OCI-LY7 (cell line): ENCODE measurements at places on chromosomes 1 and 21.

DNA sequence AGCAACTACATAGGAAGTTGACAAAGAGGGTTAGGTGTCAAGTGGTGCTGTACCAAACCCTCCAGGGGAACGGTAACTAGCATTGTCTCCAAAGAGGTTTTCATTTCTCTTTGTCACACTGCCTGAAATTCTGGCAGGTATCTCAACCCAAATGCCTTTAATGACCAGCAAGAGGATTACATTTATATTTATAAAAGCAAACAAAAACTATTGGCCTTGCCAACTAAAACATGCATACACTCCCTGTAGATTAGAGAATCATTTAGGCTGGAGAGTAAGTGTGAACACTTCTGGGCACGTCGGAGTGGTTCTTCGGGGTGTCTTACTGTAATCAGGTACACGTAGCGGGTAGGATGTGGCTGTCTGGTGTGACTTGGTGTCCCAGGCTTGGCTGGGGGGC, 84.9 kb downstream of the VPS26C start:
- DNase-seq: no peak

- DNase-seq: no peak
Observed at GRCh38 chr1:41371630-41372599, 10.7 kb downstream of the FOXO6 start.

DNA sequence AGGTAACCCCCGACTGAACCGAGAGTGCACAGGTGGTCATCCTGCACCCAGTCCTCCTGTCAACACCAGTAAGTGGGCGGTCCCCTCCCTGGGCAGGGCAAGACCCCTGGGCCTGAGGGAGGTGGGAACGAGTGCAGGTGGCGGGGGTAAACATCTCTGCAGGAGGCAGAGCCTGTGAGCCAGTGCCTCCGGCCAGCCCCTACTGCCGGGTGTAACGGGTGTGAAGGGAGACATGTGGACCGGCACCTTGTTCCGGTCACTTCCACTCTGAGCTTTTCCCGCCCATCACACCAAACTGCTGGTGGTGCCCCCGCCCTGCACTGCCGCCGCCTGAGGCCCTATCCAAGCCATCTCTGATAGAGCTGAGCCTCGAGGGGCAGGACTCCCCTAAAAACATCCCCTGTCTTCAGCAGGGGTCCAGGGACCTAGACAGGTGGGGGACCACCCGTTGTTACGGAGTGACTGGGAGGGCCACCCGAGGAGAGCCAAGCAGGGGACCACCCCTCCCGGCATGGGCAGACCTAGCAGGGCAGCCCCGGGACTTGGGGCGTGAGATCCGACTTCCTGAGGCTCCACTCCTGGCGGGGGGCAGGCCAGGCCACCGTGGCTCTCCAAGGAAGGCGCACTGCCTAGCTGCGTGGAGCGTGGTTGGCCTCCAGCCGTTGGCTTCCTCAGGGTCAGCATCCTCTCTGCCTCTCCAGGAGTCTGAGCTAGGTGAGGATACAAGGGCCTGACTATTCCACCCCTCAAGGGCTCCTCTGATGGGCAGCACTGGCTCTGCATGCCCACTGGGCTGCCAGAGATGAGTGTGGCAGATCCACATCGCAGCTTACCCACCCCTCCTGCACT, 43.8 kb upstream of the LBR start:
- DNase-seq: no peak

DNA sequence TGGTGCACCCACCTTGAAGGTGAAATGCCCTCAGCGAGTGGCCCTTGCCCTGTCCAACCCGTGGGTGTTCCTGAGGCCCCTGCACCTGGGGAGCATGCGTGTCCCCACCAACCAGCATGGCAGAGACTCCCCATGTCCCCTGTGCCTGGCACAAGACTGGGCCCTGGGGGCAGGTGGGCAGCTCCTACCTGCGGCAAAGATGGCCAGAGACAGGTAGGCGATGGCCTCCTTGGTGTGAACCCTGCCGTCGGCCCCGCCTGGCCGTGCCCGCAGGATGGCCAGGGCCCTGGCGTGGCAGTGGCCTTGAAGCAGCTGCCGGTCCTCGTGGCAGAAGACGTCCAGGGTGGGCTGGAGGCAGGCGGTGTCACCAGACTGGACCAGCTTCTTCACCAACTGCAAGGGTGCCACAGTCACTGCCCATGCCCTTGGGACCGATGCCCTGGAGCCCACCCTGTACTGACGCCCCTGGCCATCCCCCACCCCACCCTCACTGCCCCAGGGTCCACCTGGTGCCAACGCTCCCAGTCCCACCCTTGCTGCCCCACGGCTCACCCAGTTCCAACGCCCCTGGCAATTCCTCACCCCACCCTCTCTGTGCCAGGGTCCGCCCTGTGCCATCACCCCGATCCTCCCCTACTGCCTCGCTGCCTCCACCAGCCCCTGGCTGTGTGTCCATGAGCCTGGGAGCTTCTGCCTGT, 15.7 kb downstream of the TTC34 start:
- DNase-seq: no peak

DNA sequence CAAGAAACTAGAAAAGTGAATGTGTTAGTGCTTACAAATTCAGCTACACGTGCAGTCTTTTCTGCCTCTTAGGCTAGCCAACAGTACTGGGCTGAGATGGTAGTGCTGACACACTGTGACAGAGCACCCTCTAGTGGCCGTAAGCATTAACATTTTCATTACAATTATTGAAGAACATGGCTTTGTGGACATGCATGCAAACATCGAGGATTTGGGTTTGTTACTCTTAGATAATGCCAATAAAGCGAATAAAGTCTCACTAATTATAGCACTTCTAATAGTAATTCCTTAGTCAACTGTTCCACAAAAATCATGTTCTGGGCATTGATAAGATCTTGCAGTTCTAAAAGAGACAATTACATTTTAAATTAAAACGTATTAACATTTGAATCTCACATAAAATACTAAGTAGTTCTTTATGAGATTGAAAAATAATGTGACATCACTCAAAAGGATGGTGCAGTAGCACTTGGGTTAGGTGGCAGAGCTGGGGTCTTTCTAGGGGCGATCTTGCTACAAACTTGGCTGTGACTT, 47.1 kb downstream of the MYSM1 start:
- DNase-seq: peak; percentile 78
